Fibroblast of skin of abdomen (primary cell): ENCODE measurements at places on chromosomes 1 and 21.

- DNase-seq, result no peak
These were observed 7.1 kb downstream of the PDZK1IP1 start for GRCh38 chr1:47182676-47183235.

DNA sequence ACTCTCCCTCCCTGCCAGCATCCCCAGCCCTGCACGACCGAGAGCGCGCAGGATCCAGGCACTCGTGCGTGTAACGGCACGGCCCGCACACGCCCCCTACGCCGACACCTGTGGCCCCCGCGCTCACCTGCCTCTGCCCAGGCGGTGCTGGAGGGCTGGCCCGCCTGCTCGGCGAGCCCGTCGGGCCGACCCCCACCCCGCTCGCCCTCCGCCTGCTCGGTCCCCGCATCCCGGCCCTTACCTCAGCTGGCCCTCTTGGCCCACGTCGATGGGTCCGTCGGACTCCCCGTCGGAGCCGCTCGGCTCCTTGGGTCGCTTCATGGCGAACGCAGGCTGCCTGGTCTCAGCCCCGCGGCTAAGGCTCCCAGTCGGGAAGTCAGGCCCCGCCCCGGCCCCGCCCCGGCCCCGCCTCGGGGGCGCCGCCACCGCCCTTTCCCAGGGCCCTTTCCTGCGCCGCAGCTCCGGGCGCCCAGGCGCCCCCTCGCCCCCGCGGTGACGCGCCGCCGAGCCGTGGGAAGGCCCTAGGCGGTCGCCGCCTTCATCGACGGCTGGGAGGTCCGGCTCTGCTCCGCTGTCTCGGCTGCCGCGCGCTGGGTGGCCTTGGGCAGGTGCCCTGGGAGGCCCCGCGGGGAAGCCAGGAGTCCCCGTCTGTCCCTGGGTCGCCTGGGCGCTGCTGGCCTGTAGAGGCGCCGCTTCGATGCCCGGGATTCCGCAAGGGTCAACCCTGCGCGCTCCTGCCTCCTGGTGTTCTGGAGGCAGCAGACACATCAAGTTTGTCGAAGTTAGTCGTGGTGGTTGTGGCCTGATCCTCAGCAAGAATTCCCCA is at the start of gene HEYL:
Gene HEYL (minus strand): TSS at position 339 of the 826 bp plus-strand sequence. CDS start 18 bp downstream, at position 321.
- no peak for DNase-seq

DNA sequence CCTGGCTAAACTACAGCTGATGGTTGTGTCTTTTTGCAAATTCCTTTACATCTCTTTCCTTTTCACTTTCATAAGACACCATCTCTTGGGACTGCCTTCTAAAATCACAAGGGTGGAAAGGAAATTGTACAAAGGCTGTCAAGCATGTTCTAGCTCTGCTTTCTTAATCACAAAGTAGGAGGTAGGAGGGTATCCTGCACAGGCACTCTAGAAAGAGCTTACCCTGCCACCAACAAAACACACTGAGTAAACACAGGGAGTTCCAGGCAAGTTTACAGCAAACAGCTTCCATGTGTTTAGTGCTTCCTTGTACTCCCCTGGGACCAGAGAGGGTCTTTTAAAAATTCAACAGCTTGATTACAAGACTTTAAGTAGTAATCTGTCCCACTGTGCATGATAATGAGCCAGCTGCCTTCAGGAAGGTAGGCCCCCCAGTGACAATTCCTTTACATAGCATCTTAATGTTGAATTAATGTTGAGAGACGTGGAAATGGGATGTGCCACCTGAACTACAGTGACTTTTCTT is 2.4 kb downstream of the PLPP3 start:
- peak; percentile 54 for DNase-seq

DNA sequence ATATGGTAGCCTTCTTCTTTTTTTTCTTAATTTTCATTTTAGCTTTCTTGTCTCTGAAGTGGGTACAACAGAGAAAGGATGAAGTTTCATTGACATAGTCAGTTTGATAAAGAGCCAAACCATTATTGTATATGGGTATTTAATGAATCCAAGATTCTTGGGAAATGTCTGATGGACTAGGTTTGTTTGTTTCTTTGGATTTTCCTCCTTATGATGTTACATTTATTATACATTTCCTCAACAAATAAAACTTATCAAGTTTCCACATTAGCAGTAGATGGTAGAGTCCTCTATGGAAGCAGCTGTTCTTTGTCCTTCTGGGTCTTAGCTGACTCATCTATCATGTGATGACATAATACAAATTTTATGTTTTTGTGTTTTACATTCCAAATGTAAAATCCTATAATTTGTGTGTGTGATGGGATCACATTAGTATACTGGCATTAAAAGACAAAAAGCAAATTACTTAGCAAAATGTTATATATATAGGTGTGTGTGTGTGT is 6.0 kb downstream of the COL24A1 start:
- DNase-seq, result peak; percentile 56

DNA sequence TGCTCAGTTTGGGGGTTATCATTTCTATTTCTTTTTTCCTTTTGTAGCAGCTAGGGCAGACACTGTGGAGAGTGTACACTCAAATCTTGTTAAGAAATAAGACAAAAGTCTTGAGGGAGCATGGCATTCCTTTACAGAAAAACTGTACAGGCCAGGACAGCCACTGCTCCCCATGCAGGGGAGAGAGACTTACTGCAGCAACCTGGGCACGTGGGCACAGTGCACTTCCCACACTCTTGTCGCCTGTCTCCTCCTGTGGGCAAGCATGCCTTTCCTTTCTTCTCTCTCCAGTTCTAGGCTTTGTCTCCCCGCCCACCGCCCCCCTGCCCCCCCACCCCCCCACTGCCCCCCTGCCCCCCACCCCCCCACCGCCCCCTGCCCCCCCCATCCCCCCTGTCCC is 51.9 kb downstream of the PHC2 start:
- DNase-seq, result no peak

DNA sequence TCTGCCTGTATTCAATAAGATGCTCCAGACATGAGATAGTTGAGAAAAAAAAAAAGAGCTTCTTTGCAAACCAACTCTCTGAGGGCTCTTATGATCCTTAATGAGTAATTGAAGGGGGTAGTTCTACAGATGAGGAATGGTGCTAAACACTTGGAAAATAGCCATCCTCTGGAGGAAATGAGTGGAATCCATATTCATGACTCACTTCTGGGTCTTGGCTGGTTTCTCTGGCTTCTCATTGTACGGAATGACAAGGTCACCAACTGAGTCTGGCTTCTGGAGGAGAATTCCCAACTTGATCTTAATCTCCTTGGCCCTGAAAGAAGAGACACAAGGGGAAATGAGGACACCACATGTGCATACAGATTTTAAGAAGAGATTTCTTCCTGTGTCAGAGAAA is 34.7 kb downstream of the RGS5 start:
- peak; percentile 99 for DNase-seq

- DNase-seq, result no peak
These were observed 87.9 kb upstream of the SMYD2 start for GRCh38 chr1:214192825-214193643.
